ENCODE measurements at places on chromosomes 11 and 22. TPM values are rescaled to one million over a fixed set of nuclear protein-coding genes. Genes with fewer than 3 reads are reported as not detected.

DYNC2H1 gene
- total RNA-seq = 2.9 TPM

TREH gene
- 0.50 TPM for total RNA-seq

DDX25 gene
- total RNA-seq = 0.33 TPM

CNIH2 gene
- total RNA-seq = not detected

FAM76B gene
- 17.1 TPM for total RNA-seq

SCUBE2 gene
- total RNA-seq = 0.14 TPM

RAG2 gene
- total RNA-seq = not detected

AQP11 gene
- total RNA-seq = 9.7 TPM

PGGHG gene
- total RNA-seq = 11.4 TPM

IL17REL gene
- under 0.01 TPM for total RNA-seq

PLAAT2 gene
- not detected for total RNA-seq

HBB gene
- total RNA-seq = 5.7 TPM

ELF5 gene
- 0.08 TPM for total RNA-seq

OR10V1 gene
- total RNA-seq = not detected

UBQLNL gene
- total RNA-seq = 0.05 TPM

SCN3B gene
- total RNA-seq = 0.05 TPM

BTG4 gene
- not detected for total RNA-seq

TMEM80 gene
- total RNA-seq = 5.1 TPM

SUSD2 gene
- 0.75 TPM for total RNA-seq

NAALADL1 gene
- total RNA-seq = 2.1 TPM

GAB4 gene
- total RNA-seq = not detected

GRIK4 gene
- 0.05 TPM for total RNA-seq

All from liver (tissue), 10 donors.